ENCODE measurements at places on chromosomes 2 and 18.

DNA sequence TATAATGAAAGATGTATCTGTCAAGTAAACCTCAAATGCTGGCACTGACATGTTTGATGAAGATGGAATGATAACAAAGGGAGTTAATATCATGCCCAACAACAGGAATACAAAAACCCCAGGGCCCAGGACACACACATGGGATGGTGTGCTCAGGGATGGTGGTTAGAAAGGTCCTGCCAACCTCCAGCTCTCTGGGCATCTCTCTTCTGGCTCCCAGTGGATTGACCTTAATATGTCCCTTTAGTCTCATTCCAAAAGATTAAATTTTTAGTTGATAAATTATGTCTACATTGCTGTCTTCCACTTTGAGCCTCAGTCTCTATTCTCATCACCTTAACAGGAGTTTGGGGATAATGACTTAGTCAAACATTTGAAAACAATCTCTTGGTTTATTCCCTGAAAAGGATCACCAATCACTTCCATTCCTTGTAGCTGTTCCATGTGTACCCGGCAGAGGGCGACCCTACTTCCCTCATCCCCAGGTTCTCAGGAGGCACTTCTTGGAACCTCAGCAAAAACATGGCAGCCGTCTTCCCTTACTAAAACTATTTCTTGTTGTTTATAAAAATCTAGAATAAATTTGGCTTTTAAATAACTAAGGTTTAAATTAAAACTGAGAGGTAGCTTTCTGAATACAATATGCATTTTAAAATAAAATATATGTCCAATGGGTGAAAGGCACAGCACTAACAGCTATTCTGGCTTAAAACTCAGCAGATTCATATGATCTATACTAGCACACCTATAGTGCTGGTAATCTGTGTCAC is 29.6 kb downstream of the MCEE start:
- DNase-seq: peak; percentile 57

- peak; percentile 70 for DNase-seq
Measured at GRCh38 chr18:42174909-42175308, 219.9 kb downstream of the PIK3C3 start.

DNA sequence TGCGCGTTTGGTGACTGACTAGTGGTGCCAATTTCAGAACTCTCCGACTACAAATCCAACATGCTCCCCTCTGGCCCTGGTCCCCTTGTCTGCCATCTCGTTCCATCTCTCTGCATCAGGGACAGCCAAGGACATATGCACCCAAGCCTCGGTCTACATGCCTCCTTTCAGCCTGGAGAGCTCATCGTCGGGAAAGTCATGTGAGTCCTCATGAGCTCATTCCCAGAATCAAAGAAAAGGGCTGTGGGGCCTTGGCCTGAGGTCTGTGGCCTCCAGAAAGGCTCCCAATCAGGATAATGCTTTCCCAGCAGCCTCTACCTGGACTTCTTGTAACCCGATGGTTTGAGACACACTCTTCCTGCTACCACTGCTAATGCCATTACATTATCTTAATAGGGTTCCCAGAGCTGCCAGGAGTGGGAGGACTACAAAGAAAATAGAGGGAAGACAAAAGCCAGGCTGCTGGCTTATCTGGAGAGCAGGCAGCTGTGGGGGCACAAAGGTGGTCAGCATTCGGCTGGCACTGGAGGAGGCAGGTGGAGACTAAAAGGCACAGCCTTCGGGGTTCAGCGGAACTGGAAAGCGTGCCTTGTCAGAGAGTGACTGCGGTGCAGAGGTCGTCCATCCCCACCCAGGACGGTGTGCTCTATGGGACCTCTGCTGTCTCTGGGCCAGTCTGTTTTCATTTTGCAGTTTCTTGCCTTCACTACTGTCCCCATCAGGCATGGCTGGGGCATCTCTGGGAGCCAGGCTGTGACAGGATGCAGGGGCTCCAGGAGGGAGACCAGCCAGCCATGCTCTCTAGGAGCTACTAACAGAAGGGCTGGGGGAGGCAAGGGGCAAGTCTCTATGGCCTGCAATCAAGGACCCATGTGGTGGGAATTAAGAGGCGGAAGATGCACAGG is 104.4 kb upstream of the SMAD2 start:
- no peak for DNase-seq

- DNase-seq: peak; percentile 27
Measured at GRCh38 chr2:213834331-213834730, 550.1 kb downstream of the SPAG16 start.

GRCh38 chr2:73162856-73163391 is 39.5 kb upstream of the NOTO start:
- no peak for DNase-seq

GRCh38 chr2:59025157-59025757 is 784.1 kb upstream of the FANCL start:
- DNase-seq: peak; percentile 5

GRCh38 chr2:120570001-120570400 is 165.7 kb upstream of the GLI2 start:
- DNase-seq: no peak

DNA sequence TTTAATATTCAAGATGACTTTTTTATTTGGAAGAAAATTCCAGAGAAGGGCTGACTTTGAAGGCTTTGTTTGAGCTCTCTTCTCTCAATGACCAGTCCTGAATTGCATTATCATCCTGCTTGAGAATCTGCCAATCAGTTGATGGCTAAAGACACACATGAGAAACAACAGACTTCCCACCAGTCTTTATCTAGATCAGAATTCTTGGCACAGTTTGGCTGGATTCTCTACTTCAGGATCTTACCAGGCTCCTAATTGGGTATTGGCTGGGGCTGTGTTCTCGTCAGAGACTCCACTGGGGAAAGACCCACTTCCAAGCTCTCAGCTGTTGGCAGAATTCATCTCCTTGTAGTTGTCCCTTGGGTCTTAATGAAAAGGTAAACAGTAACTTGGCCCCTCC is 86.0 kb downstream of the WDSUB1 start:
- no peak for DNase-seq

GRCh38 chr18:68969027-68969426 is 171.1 kb downstream of the CCDC102B start:
- DNase-seq: no peak

DNA sequence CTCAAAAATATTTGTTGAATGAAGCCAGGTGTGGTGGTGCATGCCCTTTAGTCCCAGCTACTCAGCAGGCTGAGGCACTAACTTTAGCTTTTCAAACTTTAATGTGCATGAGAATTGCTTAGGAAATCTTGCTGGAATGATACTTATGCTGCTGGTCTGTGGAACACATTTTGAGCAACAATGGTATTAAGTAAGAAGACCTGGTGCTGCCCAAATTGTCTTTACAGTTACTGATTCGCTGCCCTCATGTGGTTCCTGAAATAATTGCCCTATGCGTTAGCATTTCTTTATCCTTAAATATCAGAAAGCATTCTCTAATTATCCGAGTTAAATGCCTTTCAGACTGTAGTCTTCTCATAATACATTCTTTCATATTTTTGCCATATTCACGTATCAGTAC is 76.0 kb upstream of the SESTD1 start:
- DNase-seq: peak; percentile 47

DNA sequence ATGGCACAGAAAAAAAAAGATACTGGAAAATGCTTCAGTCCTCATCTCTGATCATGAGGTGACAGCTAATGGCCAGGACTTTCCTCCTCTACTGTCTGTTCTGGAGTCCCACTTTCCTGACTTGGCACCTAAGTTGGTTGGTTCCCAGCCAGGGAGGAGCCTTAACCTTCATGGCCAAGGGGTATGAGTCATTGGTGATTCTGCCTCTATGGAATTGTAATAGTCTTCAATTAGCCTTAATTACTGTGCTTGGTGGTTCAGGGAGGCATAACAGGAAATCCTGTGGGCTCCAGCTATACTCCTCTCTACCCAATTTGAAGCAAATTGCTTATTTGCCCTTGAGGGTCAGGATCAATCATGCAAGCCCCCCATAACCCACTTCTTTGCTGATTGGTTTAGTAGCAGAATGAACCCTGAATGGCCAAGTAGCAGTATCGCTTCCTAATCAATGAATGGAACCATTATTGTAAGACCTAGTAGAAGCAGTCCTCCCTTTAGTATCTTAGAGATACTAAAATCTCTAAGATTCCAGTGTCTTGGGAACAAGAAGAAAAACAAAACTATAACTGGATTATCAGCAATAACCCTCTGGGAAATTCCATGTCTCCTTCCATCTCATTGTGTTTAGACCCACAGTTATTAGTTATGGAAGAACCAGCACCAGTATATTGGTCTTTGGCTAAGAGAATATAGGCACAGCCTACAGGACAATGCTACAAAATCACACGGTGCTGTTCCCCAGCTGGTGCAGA is 109.0 kb downstream of the COL6A3 start:
- DNase-seq: peak; percentile 88

GRCh38 chr2:4678927-4679326 is 975.6 kb downstream of the DCDC2C start:
- DNase-seq: no peak

GRCh38 chr2:74004212-74005182 is 19.8 kb downstream of the TET3 start:
- no peak for DNase-seq

DNA sequence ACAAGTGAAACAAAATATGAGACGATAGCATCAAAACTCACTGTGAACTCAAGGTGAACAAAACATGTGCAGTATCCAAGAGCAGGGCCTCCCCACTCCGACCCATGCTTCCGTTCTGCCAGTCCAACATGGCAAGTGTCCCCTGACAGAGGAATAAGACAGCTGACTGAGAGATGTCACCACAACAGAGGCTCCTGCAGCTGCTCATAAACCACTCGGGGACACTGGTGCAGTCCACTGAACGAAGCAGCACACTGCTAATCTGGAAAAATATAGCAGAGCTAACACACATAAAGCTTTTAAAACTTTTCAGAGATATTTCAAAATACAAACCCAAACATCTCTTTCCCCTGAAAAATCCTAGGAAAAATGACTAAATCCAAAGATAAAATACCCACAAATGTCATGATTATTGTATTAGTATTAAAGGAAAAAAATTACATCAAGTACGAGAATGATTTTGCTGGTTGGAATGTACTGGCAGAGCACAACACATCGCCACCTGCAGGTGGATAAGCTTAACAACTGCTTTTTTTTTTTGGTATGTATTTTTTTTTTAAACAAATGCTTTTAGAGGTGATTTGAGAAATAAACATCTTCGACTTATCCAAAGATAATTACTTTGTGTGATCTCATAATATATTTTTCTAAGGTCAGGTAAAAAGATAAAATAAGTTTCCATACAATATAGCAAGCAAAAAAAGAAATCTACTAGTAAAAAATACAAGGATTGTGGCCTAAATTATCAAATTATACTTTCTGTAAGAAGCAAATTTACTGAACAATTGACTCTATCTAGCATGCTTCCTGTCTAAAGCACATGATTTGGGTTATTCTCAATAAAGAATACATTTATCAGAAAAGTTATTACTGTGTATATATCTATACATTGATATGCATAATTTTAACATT is 18.6 kb downstream of the THADA start:
- peak; percentile 95 for DNase-seq

GRCh38 chr2:215409331-215410127 is 26.3 kb downstream of the FN1 start:
- peak; percentile 82 for DNase-seq

DNA sequence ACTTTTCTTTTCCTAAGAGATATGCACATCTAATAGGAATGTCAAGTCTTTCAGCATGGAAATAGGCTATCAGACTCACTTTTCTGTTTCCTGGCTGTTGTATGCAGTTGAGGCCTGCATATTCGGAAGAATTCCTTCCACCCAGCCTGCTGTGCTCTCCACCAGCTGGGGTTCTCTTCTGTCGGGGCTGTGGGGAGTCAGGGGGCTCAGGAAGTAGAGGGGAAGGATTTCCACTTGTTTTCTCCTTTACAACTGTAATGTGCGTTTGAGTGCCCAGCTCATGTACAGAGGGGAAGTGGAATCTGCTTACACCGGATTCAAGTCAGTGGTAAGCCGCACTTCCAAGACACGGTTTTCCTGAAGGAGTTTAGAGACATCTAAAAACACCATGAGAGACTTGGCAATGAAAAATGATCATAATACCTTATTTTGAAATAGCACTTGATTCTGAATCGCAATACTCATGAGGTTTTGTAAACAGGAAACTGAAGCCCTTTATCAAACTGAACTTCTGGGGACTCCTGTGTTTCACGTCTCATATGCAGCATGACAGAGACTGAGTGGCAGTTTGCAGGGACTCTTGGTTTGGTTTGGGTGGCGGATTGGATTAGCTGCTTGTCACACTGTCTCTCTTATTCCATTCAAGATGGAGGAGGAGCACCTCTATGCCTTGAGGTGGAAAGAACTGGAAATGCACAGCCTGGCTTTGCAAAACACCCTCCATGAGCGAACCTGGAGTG is 90.4 kb downstream of the MTCL1 start:
- no peak for DNase-seq

GRCh38 chr18:21205695-21206094 is 36.3 kb upstream of the GREB1L start:
- no peak for DNase-seq

DNA sequence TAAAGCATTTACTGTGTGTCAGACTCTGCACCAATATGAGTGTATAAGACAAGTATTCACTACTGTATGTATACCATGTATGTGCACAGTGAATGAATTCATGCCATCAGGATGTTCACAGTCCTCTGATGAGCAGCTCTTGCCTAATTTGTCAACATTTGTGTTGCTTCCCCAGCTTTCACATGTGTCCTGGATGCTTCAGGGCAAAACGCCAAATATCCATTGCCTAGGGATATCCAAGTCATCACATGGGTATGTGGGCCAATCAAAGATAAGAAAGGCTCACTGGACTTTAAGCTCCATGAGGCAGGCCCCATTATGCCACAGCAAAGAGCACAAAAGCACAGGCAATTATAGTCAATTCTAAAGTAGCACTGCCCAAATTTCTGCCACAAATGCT is 134.2 kb upstream of the CHAC2 start:
- peak; percentile 23 for DNase-seq

- no peak for DNase-seq
Measured at GRCh38 chr2:126908721-126909177, 10.1 kb downstream of the TEX51 start.

DNA sequence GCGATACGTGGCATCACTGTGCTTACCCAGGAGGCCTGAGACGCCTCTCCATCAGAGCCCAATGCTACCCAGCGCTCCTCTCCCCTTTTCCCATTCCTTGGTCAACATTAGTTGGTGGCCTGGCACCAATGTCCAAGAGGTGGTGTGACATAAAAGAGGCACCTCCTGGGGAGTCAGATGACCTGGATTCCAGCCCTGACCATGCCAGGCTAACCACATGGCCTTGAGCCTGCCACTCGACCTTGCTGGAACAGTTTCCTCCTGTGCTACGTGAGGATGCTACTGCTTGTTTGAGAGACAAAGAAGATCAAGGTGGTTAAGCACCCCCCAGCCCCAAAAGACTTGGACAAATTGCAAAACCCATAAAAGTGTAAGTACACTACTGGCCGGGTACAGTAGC is 76.6 kb downstream of the INPP4A start:
- no peak for DNase-seq

DNA sequence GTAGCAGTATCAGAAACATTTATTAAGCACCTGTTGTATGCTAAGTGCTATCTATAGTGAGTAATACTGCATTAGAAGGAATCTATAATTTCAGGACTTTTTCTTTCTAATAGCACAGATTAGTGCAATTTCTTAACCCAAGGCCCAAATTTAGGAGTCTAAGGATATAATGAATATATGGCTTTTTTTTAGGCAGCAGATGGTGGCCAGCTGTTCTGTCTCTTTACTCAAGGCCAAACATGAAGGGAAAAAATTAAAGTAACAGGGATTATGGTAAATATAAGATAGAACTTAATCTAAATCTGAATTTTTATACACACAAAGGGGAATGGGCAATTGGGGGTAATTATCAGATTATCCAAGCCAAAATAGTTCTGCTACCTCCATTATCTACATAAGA is 230.6 kb upstream of the SP5 start:
- no peak for DNase-seq
